Memory B cell (primary cell): ENCODE measurements at places on chromosomes 16 and 17.

- H3K27ac ChIP-seq: no peak overlapping the region
- no peak for DNase-seq
- no peaks in the 10 kb centered on the region for H3K36me3 ChIP-seq
- H3K4me1 ChIP-seq: no peaks in the 10 kb centered on the region
- H3K27me3 ChIP-seq: peaks cover 10% of the 10 kb centered on the region
These were observed 6.9 kb upstream of the SLC13A2 start for GRCh38 chr17:28466521-28467048.

GRCh38 chr17:44214230-44214494, 5.3 kb downstream of the UBTF start:
- H3K4me3 ChIP-seq: no peak overlapping the region
- H3K4me1 ChIP-seq: peaks cover 47% of the 10 kb centered on the region
- DNase-seq: no peak
- H3K27ac ChIP-seq: peak overlapping the region; percentile 87
- H3K36me3 ChIP-seq: peaks cover 24% of the 10 kb centered on the region

DNA sequence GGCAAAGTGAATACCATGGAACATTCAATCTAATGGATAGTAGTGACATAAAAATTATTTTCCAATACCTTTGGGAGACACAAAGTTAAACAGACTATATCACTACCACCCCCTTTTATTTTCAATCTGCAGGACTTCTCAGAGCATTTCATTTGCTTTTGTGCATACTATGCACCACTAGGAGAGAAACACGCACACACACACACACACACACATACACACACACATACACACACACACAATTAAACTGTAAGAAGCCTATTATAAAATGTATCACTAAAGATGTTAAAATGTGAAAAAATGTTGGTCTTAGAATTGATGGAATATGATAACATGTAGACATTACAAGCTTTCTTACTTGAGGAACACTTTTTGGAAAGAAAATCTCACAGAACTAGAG, 331.4 kb downstream of the CA10 start:
- no peak overlapping the region for H3K4me3 ChIP-seq
- H3K27ac ChIP-seq: no peak overlapping the region
- H3K4me1 ChIP-seq: no peaks in the 10 kb centered on the region

- peaks cover 16% of the 10 kb centered on the region for H3K36me3 ChIP-seq
- no peak for DNase-seq
- H3K27me3 ChIP-seq: no peaks in the 10 kb centered on the region
- H3K4me1 ChIP-seq: peaks cover 4% of the 10 kb centered on the region
- no peak overlapping the region for H3K27ac ChIP-seq
These were observed 6.7 kb upstream of the EVI2A start for GRCh38 chr17:31328160-31328535.
